ENCODE measurements at places on chromosomes 7 and 10.

GRCh38 chr10:48835781-48836180 is 103.9 kb downstream of the LRRC18 start:
- no peak for DNase-seq

DNA sequence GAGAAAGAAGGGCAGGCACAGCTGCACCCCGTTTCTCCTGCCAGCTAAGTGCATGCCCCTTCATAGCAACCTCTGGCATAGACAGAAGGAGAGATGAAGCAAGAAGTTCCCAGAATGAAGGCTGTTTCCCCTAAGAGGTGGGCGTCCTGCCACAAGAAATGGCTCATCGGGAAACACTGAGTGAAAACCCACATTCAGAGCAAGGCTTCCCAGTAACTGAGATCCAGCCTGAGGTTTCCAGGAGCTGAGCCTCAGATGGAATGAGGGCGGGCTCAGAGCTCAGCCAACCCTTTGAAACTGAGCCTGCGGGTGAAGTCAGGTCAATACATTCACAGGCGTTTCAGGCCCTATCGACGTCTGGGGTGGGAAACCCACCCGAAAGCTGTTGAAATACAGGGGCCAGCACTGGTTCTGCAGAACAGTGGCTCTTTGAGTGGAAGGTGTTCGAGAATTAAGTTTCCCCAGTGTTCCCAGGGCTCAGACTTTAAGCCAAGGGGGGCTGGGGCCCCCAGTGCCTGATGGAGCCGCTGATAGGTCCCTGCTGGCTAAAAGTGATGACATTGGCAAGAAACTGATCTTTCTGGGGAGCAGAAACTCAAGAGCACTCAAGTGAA is 510.2 kb downstream of the RPS24 start:
- DNase-seq, result no peak

GRCh38 chr7:50292165-50292757 is 12.3 kb upstream of the IKZF1 start:
- no peak for DNase-seq

DNA sequence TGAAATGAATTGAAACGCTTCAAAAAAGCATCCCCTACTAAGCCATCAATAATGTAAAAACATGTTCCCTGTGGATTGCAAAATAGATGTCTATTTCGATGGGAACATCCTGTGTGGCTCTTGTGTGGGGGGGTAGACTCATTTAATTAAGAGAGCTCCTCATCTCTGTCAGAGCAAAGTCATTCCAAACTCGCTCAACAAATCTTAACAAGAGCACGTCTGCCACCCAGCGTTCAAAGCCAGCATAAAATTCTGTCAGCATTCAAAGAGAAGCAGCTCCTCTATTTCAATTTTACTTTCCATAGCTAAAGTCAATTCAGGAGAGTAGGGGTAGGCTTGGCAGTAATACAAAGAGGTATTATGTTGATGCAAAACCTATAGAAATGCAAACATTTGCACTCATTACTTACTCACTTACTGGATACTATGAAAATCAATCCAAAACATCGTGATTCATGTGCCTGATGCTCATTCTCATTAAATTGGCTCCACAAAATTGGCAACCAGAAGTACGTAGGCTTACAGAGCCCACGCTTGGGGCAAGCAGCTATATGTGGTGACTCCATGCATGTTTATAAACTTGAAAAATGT is 114.9 kb downstream of the IPMK start:
- no peak for DNase-seq

DNA sequence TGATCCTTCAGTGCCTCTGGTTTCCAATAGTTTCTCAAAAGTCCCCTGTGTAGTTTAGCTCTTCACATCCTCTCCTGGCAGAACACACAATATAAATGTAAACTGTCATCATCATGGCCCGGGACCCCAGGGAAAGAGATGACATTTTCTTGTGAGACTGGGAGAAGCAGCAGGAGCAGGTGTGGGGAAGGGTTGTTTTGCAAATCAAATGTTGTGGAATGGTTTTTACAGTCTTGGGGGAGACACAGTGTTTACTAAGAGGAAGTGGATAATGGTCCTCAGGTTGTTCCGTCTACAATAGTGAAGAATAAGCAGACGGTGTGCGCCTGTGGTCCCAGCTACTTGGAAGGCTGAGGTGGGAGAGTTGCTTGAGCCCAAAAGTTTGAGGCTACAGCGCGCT is 159.1 kb downstream of the SEC23IP start:
- no peak for DNase-seq

GRCh38 chr10:122190176-122190943 is 80.7 kb upstream of the BTBD16 start:
- DNase-seq, result no peak

DNA sequence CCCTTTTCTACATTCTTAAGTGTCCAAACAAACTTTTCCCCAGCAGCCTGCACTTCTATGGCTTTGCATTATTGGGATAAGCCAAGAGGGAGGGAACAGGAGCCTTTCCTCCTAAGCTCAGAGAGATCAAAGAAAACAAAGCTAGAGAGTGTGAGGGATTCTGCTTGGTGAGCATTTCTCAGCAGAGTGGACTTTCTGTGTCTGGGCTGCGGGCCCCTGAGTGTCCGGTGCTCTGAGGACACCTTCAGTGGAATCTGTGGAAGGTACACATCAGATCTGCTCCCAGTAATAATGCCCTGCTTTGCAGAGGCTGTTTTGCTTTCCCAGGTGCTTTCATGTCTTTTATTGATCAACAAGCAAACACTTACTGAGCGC is 50.2 kb downstream of the KCNMA1 start:
- no peak for DNase-seq

- no peak for DNase-seq
Observed at GRCh38 chr10:99872367-99873162, 90.1 kb downstream of the ABCC2 start.

DNA sequence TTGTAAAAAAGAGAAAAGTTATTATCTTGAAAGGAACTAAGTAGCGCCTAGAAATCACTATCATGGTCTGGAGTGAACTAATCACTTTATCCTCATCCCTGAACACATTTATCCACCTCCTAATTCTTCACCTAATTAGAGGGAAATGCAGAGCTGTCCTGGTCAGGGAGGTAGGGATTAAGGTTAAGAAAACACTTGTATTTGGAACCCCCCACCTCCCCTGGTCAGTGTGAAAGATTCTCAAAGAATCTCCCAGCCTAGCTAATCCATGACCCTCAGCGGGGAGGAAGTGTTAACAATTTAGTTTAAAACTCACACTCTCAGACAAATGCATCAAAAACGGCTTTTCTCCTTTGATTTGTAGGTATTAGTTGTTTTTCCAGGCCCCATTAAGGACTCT is 83.8 kb downstream of the FAM204A start:
- DNase-seq, result no peak

DNA sequence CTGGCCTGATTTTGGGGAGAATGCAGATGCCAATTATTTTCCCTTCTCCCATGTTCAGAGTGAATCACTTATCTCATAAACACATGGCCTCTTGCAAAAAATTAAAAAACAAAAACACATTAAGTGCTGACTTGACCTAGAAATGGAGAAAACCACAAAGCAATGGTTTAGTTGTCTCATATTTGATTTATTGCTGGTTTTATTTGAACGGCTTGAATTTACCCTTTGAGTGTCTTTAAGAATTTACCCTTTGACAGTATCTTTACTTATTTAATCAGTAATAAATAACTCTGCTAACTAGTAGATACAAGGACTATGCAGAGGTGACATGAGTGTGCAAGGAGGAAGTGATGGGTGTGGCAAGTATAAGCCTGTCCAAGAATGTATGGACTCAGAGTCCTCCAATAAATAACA is 68.1 kb upstream of the GSDME start:
- DNase-seq, result no peak

- DNase-seq, result no peak
Observed at GRCh38 chr10:96357038-96357620, 1.7 kb downstream of the OPALIN start.

DNA sequence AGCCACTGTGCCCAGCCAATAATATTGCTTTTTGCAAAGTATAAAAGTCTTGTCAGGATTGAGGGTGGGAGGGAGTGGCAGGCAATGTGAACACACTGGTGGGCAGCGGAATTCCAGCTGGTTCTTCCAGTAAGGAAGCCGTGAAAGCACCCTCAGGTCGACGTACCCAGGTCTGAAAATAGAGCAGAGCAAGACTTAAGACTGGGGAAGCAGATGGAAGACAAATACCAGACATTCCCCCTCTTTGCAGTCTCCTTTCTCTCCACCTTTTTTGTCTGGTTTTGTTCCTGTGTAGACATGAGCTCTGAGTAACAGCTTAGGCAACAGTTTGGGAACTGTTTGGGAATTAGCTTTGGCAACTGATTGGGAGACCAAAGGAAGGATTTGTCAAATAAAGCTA is 17.6 kb upstream of the CSTF2T start:
- no peak for DNase-seq

DNA sequence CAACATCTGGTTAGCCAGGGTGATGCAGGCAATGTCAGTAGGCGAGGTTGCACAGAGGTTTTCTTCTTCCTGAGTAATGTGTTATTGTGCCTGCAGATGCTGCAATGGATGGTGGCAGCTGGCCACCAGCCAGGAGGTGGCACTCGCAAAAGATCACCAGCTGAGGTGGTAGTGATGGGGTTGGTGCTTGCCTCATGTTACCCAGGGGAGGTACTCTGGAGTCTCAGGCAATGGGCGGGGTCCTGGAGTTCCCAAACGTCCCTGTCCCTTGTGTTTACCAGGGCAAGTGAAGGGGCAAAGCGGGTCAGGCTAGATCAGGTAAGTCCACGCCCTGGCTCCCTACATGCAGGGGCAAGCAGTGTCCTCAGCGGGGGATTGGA is 21.1 kb downstream of the CLRN3 start:
- no peak for DNase-seq

DNA sequence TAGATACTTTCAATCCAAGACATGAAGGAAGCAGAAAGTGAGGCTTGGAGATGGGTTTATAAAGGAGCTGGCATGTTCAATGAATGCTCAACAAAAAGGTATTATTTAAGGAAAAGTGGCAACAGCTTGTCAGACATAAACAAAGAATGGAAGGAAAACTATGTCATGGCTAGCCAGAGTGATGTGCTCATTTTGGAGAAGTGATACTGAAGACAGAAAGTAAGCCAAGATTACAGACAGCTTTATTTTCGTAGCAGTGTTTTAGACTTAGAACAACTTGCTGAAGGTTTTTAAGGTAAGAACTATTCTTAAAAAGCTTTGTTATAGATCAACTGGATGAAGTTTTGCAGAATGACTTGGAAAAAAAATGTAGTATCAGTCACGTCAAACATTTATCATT is 160.5 kb upstream of the FERD3L start:
- DNase-seq, result no peak

Data from stimulated activated CD8-positive, alpha-beta memory T cell treated with anti-CD3 and anti-CD28 coated beads, Interleukin-7, amount 100 ng/mL, for 24 hours (primary cell).